ENCODE measurements at places on chromosomes 7 and 10.

DNA sequence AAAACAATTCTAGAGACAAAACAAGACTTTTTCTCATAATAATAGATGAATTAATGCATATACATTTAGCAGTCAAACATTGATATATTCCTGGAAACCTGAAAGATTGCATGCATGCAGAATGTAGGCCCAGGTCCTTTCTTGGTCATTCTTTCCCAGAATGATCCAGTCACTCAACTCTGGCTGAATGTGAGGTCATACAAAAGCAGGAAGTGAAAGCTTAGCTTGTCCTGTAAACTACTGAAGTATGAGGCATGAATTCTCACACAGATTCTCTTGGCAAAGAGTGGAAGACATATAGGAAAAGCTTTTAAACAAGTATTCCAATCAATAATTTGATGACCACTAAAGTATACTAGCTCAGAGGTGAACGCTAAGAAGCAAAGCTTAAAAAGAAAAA is 253.9 kb downstream of the PPP1R3A start:
- DNase-seq, result peak; percentile 61

GRCh38 chr10:33164060-33164709 is 170.3 kb downstream of the NRP1 start:
- no peak for DNase-seq

DNA sequence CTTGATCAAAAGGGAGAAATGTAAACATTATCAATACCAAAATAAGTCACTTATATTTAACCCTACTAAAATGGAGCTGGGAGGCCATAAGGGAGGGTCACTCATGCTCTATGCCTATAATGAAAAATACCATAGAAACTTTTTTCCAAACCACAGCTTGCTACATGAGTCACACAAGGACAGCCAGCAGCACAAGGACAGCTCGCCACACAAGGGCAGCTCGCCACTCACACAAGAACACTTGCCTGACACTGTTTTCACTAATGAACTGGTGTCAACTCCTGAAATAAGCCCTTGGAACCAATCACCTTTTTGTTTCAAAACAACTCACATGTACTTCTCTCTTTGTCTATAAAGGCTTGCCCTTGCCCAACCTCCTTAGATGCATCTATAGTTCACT is 43.3 kb downstream of the FRMPD2 start:
- DNase-seq, result no peak

DNA sequence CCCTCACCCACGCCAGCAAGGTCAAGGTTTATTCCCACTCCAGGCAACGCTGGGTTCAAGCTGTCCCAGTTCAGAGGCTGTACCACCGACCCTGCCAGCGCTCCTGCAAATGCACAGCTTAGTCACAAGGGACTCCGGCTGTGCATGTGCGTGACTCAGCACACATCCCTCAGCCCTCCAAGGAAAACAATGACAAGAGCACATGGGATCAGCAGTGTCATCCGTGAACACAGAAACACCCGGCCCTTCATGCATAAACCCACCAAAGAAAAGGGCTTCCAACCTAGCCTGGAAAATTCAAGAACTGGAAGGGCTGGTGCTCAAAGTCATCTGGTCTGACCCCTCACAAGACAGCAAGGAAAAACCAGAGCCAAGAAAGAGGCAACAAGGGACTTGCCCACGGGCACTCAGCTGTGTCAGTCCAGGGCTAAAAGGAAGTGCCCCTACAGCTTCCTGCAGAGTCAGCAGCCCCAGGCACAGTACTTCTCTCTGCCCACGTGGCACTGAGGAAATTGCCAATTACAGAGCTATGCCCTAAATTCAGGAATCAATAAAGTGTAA is 106.1 kb downstream of the KCNMA1 start:
- DNase-seq, result no peak

DNA sequence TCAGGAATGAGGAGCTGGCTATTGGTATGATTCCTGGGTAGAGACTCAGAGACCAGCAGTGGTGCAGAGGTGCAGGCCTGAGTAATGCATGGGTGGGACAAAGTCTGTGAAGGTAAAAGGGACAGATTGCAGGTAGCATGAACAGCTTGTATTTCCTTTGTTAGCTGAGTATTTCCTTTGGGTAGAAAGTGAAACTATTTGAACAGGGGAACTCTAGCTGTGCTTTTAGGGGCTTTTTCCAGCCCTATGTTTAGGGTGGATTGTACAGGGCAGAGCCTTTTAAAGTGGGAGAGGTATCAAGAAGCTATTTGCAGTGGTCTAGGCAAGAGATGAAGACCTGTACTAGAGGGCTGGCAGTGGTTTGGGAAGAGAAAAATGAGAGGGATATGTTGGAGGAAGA is 739.9 kb downstream of the REEP3 start:
- DNase-seq, result no peak

GRCh38 chr7:27364344-27364758 is 121.7 kb downstream of the EVX1 start:
- DNase-seq, result peak; percentile 74

- no peak for DNase-seq
These were observed 146.7 kb upstream of the TMEM196 start for GRCh38 chr7:19920166-19920565.

- peak; percentile 58 for DNase-seq
These were observed 66.9 kb upstream of the AFAP1L2 start for GRCh38 chr10:114470956-114471905.

DNA sequence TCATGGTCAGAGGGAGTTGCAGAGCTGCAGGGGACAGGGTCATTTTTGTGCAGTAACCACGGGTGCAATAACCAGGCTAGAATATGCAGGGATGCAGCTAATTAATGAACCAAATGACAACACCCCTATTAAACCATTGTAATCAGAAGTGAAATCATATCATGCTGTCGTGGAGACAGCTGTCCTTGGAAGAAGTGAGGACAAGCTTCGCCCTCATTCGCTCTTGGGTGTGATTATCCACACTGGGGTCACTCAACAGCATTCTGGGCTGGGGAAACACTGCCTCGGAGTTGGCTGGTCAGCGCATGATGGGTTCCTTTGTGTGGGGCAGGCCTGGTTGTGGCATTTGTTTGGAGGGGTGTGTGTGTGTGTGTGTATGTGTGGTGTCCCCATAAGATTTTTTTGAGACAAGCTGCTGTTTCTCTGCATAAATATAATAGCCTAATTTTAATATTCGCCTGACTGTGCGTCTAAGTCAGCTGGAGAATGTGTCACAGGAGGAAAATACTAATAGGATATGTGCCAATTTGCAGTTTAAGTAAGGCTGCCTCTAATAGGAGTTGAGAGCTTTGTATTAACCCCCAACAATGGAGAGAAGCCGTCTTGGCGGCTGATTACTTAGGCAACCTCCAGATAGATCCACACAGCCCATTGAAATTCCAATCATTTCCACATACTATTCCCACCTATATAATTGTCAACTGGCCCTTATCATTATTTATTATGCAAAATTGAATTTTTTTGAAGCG is 149.4 kb downstream of the DNAJB6 start:
- no peak for DNase-seq

GRCh38 chr10:110404413-110404812 is 93.3 kb upstream of the DUSP5 start:
- peak; percentile 13 for DNase-seq

- DNase-seq, result no peak
These were observed 141.9 kb downstream of the RPS24 start for GRCh38 chr10:78175444-78176015.

- no peak for DNase-seq
These were observed 1.3 kb downstream of the GALNT17 start for GRCh38 chr7:71133232-71133622.

GRCh38 chr10:79269443-79269842 is 77.8 kb upstream of the PPIF start:
- DNase-seq, result no peak

DNA sequence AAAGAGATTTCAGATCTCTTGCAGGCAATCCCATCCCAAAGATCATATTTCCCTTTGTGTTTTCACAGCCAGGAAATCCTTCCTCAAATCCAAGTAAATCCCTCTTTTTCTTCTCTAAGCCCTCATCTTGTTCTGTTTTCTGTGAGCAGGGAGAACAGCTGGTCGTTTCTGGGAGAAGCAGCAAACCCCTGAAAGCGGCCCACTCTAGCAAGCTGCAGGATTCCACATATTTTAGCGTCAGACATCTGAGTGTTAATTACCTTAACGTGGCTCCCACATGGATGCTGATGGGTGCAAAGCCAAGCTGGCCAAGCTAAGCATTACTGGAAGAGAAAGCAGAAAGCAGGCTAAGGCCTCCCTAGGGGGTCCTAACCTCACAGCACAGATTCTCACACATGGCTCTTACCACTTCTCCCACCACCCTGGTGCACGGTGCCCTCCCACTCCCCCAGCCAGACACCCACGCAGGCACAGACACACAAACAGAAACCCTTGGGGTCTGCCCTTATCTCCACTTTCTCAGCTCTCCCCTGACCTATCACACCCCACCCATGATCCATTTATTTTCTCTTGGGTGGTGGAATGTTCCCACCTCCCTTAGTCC is 551.0 kb upstream of the AUTS2 start:
- DNase-seq, result no peak

DNA sequence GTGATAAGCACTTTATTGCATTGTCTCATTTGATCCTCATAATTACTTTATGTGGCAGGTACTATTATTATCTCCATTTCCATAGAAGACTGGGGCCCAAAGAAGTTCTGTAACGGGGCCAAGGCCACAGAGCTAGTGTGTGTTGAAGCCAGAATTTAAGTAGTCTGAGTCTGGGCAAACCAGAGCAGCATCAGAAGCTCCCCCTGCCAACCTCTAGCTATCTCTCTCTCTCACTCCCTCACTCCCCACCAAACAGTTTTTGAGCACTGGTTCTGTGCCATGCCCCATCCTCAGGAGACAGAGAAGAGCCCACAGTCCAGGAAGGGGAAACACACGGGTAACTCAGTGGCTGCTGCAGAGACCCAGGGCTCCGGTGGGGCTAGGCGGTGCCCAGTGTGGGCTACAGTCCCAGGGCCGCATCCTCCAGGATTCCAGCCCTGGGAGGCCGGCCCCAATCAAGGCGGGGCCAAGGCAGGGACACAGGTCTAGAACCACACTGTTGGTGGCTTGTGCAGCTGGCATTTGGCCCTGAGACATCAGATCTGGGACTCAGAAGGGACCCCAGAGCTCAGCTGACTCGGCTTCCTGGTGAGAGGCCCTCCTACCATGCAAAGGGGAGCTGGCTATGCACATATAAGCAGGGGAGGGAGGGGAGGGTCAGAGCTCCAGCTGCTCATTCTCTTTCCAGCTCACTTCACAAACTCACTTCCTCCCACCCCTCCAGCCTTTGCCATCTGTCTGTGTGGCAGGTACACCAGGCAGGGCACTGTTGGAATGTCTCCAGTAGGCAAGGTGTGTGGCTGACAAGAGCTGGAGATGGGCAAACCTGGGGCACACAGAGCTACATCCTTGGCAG is 34.4 kb downstream of the COL13A1 start:
- no peak for DNase-seq

GRCh38 chr7:117157241-117158209 is 165.3 kb downstream of the WNT2 start:
- DNase-seq, result no peak

- no peak for DNase-seq
These were observed 249.9 kb downstream of the SKAP2 start for GRCh38 chr7:26614503-26614902.

DNA sequence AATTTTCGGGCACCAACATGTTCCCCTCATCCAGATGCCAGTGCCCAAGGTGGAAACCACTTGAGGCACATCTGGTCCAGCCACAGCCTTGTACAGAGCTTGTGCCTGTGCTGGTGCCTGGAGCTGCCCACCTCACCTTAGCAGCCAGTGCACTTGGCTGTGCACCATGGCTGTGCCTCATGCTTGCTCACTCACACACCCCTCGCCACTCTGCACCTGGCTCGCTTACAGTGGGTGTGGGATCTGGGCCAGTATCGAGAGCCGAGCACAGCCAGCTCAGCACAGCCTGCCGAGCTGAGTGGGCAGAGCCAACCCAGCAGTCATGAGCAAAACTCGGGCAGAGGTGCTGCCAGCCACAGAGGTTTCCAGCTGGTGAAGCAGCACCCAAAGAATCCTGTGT is 139.9 kb upstream of the NUPR2 start:
- DNase-seq, result no peak

DNA sequence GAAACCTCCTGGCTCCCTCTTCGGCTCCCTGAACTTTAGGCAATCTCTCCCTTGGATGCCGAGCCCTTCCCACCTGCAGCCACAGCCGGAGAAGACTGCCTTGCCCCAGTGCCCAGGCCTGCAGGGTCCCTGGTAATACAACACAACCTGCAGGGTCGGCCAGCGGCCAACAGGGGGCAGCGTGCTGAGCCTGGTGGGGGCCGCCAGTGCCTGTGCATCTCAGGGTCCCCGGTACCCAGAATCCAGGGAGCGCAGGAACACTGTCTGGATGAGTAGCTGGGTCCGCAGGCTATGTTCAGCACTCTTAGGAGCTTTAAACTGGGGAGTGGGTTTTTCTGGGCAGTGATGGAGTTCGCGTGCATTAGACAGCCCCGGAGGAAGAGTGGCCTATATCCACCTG is 17.5 kb upstream of the C10orf71 start:
- DNase-seq, result no peak

- DNase-seq, result no peak
These were observed 318.3 kb downstream of the NXPH1 start for GRCh38 chr7:8751557-8752231.

DNA sequence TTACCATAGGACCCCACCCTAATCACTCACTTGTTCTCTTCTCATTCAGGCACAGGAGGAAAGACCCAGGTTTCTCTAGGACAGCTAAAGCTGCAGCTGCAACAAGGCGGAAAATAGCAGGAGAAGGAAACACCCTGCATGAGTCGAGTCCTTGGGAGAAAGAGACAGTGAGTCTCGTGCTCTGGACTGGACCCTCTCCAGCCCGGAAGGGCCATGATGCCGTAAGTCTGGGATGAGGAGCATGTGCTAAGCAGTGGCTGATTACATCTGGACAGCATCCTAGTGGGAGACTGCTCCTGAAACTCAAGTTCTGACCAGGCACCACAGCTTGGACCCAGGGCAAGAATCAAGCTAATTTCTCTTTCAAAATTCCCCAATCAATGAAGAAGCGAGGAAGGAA is 39.4 kb downstream of the FBXW4 start:
- no peak for DNase-seq

DNA sequence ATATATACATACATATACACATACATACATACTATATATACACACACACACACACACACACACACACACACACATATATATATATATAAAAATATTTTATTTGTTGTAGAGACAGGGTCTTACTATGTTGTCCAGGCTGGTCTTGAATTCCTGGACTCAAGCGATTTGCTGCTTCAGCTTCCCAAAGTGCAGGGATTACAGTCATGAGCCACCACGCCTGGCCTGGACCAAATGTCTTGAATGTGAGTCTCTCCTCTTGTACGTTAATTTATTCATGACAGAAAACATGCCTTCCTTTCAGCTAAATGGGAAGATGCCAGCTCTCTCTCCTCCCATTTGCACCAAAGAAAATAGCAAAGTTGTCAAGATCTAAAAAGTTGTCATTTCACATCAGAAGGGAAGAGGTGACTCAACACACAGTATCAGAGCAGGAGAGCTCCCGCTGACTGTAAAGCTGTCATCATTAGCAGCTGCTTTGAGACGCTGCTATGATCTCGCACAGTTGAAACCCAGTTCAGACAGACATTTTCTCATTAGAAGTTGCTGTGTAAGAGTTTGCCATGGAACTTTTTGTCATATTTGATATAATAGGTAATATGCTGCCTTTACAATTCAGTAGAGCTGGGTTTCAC is 224.3 kb downstream of the SFMBT2 start:
- DNase-seq, result peak; percentile 42
